ENCODE measurements at places on chromosomes 4 and X.

- DNase-seq: no peak
Measured at GRCh38 chr4:107600983-107601382, 119.1 kb downstream of the PAPSS1 start.

DNA sequence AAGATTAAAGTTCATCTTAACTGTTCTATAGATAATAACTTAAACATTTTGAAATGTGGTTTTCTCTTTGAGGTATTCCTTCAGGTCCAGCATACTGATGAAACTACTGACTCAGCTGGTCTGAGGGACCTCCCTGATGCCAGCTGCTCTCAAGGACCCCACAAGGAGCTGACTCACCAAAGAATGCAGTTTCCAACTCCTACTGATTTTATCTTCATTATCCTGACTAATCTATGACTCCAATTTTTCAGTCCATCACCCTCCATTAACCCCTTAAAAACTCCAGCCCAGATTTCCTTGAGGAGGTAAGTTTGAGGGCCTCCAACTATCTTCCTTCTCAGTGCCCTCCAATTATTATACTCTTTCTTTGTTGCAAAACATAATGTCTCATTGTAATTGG is 1.4 kb upstream of the UGT2B4 start:
- DNase-seq: no peak

- no peak for DNase-seq
Measured at GRCh38 chrX:55111578-55112254, 22.9 kb downstream of the PAGE2 start.

GRCh38 chrX:139202742-139203420 is 327.7 kb upstream of the F9 start:
- no peak for DNase-seq

DNA sequence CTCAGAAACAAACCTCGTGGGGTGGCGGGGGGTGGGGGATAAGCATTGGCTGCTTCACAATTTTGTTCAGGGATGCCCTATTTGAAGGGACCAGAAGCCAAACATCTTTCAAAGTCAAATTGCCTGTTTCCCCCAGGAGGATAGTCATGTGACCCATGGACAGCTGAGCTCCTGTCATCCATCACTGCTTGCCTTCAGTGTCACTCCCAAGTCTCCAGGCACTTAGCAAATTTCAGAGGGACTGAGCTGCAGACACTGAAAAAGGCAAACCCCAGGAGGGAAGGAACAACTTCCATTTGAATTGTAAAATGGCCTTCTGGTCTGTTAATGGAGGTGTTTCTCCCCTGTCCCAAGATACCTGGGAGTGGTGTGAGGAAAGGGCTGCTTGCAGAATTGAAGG is 73.4 kb downstream of the FRMPD3 start:
- no peak for DNase-seq

DNA sequence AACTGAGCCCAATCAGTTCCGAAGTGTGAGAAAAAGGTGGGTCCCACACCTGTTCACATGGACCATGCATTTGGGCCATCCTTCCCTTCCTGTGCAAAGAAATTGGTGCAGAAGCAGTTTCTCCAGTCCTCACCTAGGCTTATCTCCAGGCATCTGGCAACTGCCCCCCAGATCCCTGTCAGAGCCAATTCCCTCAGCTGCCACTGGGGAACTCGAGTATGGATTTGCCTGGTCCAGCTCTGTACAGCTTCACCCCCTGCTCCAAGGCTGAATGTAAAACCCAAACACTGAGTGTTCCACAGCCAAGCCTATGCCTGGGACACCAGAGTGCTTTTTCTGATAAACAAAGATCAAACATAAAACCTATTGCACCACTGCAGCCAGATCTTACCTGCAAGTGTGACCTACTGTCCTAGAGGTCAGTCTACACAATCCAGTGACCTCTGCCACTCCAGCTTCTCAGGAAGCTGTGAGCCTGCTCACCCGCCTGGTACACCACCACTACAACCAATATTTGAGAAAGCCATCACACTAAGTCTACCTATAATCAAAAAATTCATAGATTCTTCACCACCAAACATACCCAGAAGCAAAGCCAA is 136.4 kb downstream of the STPG2 start:
- no peak for DNase-seq

DNA sequence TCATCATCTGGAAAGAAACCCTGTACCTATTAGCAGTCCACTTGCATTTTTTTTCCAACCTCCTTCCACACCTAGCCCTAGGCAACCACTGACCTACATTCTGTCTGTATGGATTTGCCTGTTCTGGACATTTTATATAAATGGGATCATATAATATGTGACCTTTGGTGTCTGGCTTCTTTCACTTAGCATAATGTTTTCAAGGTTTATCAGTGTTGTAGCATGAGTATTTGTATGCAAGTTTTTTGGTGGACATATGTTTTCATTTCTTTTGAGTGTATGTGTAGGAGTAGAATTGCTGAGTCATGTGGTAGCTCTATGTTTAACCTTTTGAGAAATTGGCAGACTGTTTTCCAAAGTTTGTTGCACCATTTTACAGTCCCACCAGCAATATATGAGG is 198.6 kb downstream of the CEP135 start:
- DNase-seq: no peak

All from esophagus squamous epithelium (tissue), 5 donors.